ENCODE measurements at places on chromosomes 1 and 21. TPM values are rescaled to one million over a fixed set of nuclear protein-coding genes. Genes with fewer than 3 reads are reported as not detected.

GRCh38 chr1:53112271-53112774, 30.1 kb downstream of the SLC1A7 start:
- H3K27me3 ChIP-seq, result peaks cover 4% of the 10 kb centered on the region
- no peak overlapping the region for H3K27ac ChIP-seq
- no peaks in the 10 kb centered on the region for H3K36me3 ChIP-seq
- H3K4me1 ChIP-seq, result peaks cover 18% of the 10 kb centered on the region

DNA sequence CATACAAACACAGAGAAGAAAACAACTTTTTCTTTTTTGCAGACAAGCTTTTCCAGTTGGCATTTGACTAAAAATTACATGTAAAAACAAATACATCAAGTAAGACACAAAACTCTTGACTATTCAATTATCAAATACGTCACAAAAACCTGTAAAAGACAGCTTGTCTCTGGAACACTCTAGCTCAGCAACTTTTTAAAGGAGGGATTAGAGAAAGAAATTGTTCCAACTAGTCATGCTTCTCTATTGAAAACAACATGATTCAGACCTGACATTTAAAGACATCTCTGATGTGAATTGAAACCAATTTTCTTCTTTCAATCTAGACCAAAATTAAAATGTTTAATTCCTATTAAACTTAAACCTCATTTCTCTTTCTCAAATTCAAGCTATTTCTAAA, 30.3 kb downstream of the SMYD3 start:
- H3K4me1 ChIP-seq, result peaks cover 4% of the 10 kb centered on the region
- no peak overlapping the region for H3K4me3 ChIP-seq
- no peaks in the 10 kb centered on the region for H3K36me3 ChIP-seq
- no peaks in the 10 kb centered on the region for H3K27me3 ChIP-seq

GRCh38 chr1:169886931-169887330, 6.8 kb downstream of the SCYL3 start:
- H3K36me3 ChIP-seq, result peaks cover 52% of the 10 kb centered on the region
- peaks cover 41% of the 10 kb centered on the region for H3K4me1 ChIP-seq
- no peak overlapping the region for H3K4me3 ChIP-seq
- no peak overlapping the region for H3K27ac ChIP-seq
- no peaks in the 10 kb centered on the region for H3K27me3 ChIP-seq

- peaks cover 5% of the 10 kb centered on the region for H3K36me3 ChIP-seq
- H3K4me3 ChIP-seq, result no peak overlapping the region
- no peaks in the 10 kb centered on the region for H3K27me3 ChIP-seq
- H3K4me1 ChIP-seq, result peaks cover 1% of the 10 kb centered on the region
- no peak for DNase-seq
Observed at GRCh38 chr1:10084045-10084444, 51.3 kb downstream of the UBE4B start.

GRCh38 chr1:160781914-160782689, 13.9 kb upstream of the LY9 start:
- H3K4me3 ChIP-seq, result peak overlapping the region; percentile 50
- peaks cover 26% of the 10 kb centered on the region for H3K4me1 ChIP-seq
- H3K27ac ChIP-seq, result peak overlapping the region; percentile 85
- peaks cover 9% of the 10 kb centered on the region for H3K27me3 ChIP-seq
- DNase-seq, result peak; percentile 57

- DNase-seq, result no peak
- no peaks in the 10 kb centered on the region for H3K4me1 ChIP-seq
- no peaks in the 10 kb centered on the region for H3K36me3 ChIP-seq
- H3K27ac ChIP-seq, result no peak overlapping the region
- no peak overlapping the region for H3K4me3 ChIP-seq
Observed at GRCh38 chr1:30880678-30881318, 27.8 kb downstream of the SDC3 start.

- H3K27ac ChIP-seq, result no peak overlapping the region
- H3K36me3 ChIP-seq, result no peaks in the 10 kb centered on the region
- H3K4me3 ChIP-seq, result no peak overlapping the region
Observed at GRCh38 chr1:81053826-81054225, 746.9 kb upstream of the ADGRL2 start.

- peak overlapping the region; percentile 16 for H3K27ac ChIP-seq
- no peak overlapping the region for H3K4me3 ChIP-seq
- H3K36me3 ChIP-seq, result no peaks in the 10 kb centered on the region
- no peak for DNase-seq
Observed at GRCh38 chr1:12049616-12050015, 13.5 kb upstream of the TNFRSF8 start.

CR2 gene
- total RNA-seq, result not detected

BCAR3 gene
- total RNA-seq, result 3.1 TPM

Measured in activated CD4-positive, alpha-beta memory T cell treated with anti-CD3 and anti-CD28 coated beads, Interleukin-2, amount 10 ng/mL, durations not matched to agents 7 days and 5 days (primary cell).